Myocyte (in vitro differentiated cells): ENCODE measurements at places on chromosomes 1 and 21. TPM values are rescaled to one million over a fixed set of nuclear protein-coding genes. Genes with fewer than 3 reads are reported as not detected.

MEX3A gene
- 3.2 and 4.5 TPM in 2 replicates for total RNA-seq

SOX13 gene
- 2.8 and 5.0 TPM in 2 replicates for total RNA-seq

ITGB2 gene
- 2.2 and 3.2 TPM in 2 replicates for total RNA-seq

METTL18 gene
- 4.6 and 5.6 TPM in 2 replicates for total RNA-seq

RRP15 gene
- 15.1 TPM in 2 replicates for total RNA-seq

OR2M5 gene
- not detected in 2 replicates for total RNA-seq

GPR161 gene
- 7.0 and 8.4 TPM in 2 replicates for total RNA-seq

GNAT2 gene
- total RNA-seq: 0.13 TPM in 1 of 2 replicates, not detected in the other

CLIC6 gene
- not detected in 2 replicates for total RNA-seq

BSND gene
- not detected in 2 replicates for total RNA-seq

IL19 gene
- not detected in 2 replicates for total RNA-seq

TMPRSS2 gene
- total RNA-seq: not detected in 2 replicates

LAPTM5 gene
- total RNA-seq: 0.62 and 0.78 TPM in 2 replicates

OR2L8 gene
- not detected in 2 replicates for total RNA-seq

SYT6 gene
- total RNA-seq: 1.0 and 1.4 TPM in 2 replicates

PRAMEF1 gene
- total RNA-seq: not detected in 2 replicates

TLR5 gene
- 0.75 and 2.3 TPM in 2 replicates for total RNA-seq

SH3BGRL3 gene
- total RNA-seq: 49.0 and 51.4 TPM in 2 replicates

EXO1 gene
- 0.21 and 1.3 TPM in 2 replicates for total RNA-seq

CACNA1S gene
- 57.2 and 58.9 TPM in 2 replicates for total RNA-seq

TDRD5 gene
- total RNA-seq: not detected in 2 replicates

AADACL4 gene
- not detected in 2 replicates for total RNA-seq

PCP4 gene
- not detected in 2 replicates for total RNA-seq

RAP1GAP gene
- 0.21 TPM in 1 of 2 replicates, not detected in the other for total RNA-seq

SPATA45 gene
- total RNA-seq: not detected in 2 replicates

TTC34 gene
- total RNA-seq: 0.16 and 0.32 TPM in 2 replicates

SLC35D1 gene
- 10.1 and 11.0 TPM in 2 replicates for total RNA-seq

PIGR gene
- total RNA-seq: not detected in 2 replicates

TMIGD3 gene
- total RNA-seq: not detected in 2 replicates

HP1BP3 gene
- 137 and 155 TPM in 2 replicates for total RNA-seq

GSTM4 gene
- 5.5 and 5.8 TPM in 2 replicates for total RNA-seq

C1orf87 gene
- 0.35 and 0.36 TPM in 2 replicates for total RNA-seq

C1orf141 gene
- not detected in 2 replicates for total RNA-seq

PCBP3 gene
- total RNA-seq: 1.5 and 1.7 TPM in 2 replicates

GBP6 gene
- total RNA-seq: 0.16 TPM in 1 of 2 replicates, not detected in the other

CDC20 gene
- total RNA-seq: 0.68 and 2.0 TPM in 2 replicates

DMRTA2 gene
- total RNA-seq: 0.21 and 0.43 TPM in 2 replicates

SH2D5 gene
- total RNA-seq: 0.47 and 1.5 TPM in 2 replicates

SEMA4A gene
- total RNA-seq: 1.0 and 1.6 TPM in 2 replicates

CLCA1 gene
- total RNA-seq: not detected in 2 replicates

FTCD gene
- 0.37 TPM in 1 of 2 replicates, not detected in the other for total RNA-seq

IGSF9 gene
- 0.16 TPM in 1 of 2 replicates, not detected in the other for total RNA-seq

LEMD1 gene
- not detected in 2 replicates for total RNA-seq

USP1 gene
- total RNA-seq: 17.4 and 22.6 TPM in 2 replicates

ASPM gene
- 0.64 and 0.73 TPM in 2 replicates for total RNA-seq

KCNJ15 gene
- 12.0 and 14.8 TPM in 2 replicates for total RNA-seq

ACOT11 gene
- total RNA-seq: 54.0 and 59.2 TPM in 2 replicates

RPL5 gene
- total RNA-seq: 1,276 and 1,304 TPM in 2 replicates

RIPPLY3 gene
- total RNA-seq: not detected in 2 replicates

MYOM3 gene
- total RNA-seq: 113 and 161 TPM in 2 replicates

PRDM16 gene
- total RNA-seq: not detected in 2 replicates

SYCP1 gene
- total RNA-seq: not detected in 2 replicates

ZNF648 gene
- total RNA-seq: not detected in 2 replicates

LCE1B gene
- not detected in 2 replicates for total RNA-seq

UBL4B gene
- total RNA-seq: not detected in 2 replicates

SH2D2A gene
- not detected in 2 replicates for total RNA-seq

AMY2A gene
- not detected in 2 replicates for total RNA-seq

GABRD gene
- total RNA-seq: not detected in 2 replicates

ETNK2 gene
- 0.32 and 0.83 TPM in 2 replicates for total RNA-seq
